PC-3 (cell line): ENCODE measurements at places on chromosomes 4 and X.

DNA sequence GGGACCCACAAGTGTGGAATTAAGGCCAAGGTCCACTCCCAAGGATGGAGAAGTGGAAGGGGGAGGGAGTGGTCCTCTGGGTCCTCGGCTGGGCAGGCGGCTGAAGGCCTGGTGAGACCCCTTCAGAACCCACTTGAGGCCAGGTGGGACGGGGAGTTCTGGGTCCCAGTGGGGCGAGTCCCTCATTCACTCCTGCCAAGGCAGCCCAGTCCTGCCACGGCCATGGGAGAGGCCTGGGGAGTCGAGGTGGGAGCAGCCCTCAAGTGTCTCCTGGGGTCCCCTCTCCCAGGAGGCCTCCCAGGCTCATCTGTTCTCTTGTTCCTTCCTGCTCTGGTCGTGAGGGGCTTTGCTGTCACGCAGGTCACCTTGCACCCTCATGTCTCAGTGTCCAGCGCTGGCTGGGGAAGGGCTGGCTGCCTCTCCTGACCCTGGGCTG is 6.1 kb upstream of the SH3BP2 start:
- no peak overlapping the region for H3K4me3 ChIP-seq
- no peak for DNase-seq
- H3K36me3 ChIP-seq: no peaks in the 10 kb centered on the region
- no peak overlapping the region for H3K27ac ChIP-seq
- H3K27me3 ChIP-seq: no peaks in the 10 kb centered on the region

DNA sequence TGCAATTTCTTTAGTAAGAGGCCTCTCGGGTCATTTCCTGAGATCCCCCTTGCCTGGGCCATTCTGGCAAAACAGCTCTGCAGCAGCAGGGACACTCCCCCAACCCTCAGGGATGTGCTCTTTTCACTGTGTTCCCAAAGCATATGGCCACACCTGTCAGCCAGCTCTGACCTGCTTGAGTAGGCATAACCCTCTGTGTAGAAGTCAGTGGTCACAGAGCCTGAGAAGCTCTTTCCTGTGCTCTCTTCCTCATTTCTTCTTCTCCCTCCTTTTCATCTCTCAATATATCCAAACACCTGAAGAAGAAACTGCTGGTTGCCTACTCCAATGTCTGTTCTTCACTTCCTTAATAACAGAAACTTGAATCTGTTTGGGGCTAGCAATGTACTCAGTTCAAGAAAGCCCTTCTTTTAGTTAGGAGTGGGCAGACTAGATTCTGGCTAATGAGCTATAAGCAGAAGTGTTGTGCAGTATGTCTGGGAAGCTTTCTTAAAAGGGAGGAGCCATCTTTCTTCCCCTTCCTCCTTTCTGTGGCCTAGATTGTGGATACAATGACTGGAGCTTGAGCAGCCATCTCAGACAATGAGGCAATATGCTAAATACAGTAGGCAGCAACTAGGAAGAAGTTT is 73.3 kb downstream of the PRPS1 start:
- no peak for DNase-seq
- H3K4me3 ChIP-seq: no peak overlapping the region
- peaks cover 9% of the 10 kb centered on the region; the same call in 1 of the 2 replicates for H3K4me1 ChIP-seq
- no peaks in the 10 kb centered on the region for H3K36me3 ChIP-seq
- H3K27me3 ChIP-seq: no peaks in the 10 kb centered on the region

DNA sequence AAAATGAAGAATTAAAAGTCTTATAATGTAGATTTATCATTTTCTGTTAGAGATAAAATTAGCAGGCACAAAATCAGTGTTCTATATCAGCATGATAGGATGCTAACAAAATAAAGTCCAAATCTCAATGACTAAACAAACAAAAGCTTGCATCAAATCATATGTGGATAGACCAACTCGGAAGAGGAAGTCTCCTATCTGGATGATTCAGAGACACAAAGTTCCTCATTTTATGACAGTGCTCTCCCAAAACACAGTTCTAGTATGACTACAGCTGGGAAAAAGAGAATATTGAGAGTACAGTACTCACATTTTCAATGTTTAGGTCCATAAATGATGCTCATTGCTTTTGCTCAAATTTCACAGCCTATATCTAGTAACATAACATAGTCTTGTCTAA is 376.1 kb upstream of the CTSO start:
- H3K4me1 ChIP-seq: peaks cover 4% of the 10 kb centered on the region; the same call in 1 of the 2 replicates
- no peaks in the 10 kb centered on the region for H3K36me3 ChIP-seq
- DNase-seq: peak; percentile 25
- H3K27me3 ChIP-seq: no peaks in the 10 kb centered on the region

GRCh38 chrX:456551-457291 is 70.0 kb upstream of the PPP2R3B start:
- H3K27me3 ChIP-seq: no peaks in the 10 kb centered on the region
- H3K27ac ChIP-seq: no peak overlapping the region
- no peaks in the 10 kb centered on the region for H3K36me3 ChIP-seq
- no peak overlapping the region for H3K4me3 ChIP-seq
- H3K4me1 ChIP-seq: no peaks in the 10 kb centered on the region

DNA sequence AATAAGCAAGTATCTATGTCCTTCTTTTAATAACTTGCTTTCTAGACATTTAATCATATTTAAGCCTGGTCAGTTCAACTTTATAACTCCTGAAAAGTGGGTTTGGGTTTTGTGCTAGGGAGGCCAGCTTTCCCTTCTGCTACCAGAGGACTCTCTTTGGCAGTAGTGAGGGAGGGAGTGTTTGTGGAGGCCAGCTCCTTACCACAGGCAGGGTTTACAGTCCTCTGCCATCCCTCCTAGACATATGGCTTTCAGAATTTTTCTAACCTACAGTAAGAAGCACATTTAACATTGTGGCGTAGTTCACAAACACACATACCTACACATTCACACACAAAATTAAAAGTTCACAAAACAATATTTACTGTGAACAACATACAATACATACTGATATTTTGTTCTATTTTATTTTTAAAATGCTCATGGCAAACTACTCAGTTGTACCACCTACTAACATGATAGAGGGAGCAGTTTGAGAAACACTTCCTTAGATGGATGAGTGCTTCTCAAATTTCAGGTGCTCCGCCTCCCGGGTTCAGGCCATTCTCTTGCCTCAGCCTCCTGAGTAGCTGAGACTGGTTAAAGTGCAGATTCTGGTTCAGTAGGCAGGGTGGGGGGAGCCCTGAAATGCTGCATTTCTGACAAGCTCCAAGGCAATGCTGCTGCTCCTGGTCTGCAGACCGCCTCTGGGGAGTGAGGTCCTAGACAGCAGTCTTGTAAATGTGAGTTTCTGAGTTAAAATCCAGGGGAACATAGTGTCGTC is 86.7 kb downstream of the PTTG2 start:
- H3K4me1 ChIP-seq: peaks cover 30% of the 10 kb centered on the region
- no peak overlapping the region for H3K27ac ChIP-seq
- no peak for DNase-seq

GRCh38 chr4:55363691-55364351 is 17.8 kb downstream of the SRD5A3 start:
- no peaks in the 10 kb centered on the region for H3K36me3 ChIP-seq
- DNase-seq: no peak
- H3K27me3 ChIP-seq: no peaks in the 10 kb centered on the region
- H3K4me1 ChIP-seq: peaks cover 25% of the 10 kb centered on the region
